ENCODE measurements at places on chromosomes 7 and 10.

- DNase-seq, result peak; percentile 7
These were observed 14.1 kb upstream of the AKR1B10 start for GRCh38 chr7:134513169-134513752.

DNA sequence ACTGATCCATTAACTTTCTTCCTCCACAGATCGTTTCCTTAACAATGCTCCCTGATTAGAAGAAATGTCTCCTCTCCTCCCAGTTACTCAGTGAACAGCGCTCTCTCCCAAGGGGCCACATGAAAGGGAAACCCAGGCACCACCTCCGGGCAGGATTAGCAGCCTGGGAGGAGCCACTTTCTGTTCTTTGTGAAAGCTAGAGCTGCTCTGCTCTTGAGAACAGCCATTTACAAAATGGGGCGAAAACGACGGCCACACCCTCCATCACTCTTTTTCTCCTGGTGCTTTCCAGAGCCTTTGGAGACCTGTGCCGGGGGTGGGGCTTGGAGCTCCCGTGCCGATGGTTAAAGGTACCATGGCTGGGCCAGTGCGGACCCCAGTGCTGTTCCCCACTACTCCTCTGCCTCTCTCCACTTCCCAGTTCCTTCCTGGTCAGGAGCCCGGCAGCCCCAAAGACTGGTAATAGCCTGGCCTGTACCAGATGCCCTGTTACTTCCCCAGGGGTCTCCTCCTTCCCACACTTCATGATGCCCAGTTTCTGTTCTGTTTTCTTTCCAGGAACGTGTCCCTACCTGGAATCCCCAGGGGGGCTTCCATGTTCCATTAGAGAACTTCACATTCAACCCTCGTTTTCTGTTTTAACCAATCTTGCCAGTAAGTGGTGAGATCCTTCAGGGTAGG lies 402.9 kb upstream of the GALNT17 start:
- peak; percentile 77 for DNase-seq

DNA sequence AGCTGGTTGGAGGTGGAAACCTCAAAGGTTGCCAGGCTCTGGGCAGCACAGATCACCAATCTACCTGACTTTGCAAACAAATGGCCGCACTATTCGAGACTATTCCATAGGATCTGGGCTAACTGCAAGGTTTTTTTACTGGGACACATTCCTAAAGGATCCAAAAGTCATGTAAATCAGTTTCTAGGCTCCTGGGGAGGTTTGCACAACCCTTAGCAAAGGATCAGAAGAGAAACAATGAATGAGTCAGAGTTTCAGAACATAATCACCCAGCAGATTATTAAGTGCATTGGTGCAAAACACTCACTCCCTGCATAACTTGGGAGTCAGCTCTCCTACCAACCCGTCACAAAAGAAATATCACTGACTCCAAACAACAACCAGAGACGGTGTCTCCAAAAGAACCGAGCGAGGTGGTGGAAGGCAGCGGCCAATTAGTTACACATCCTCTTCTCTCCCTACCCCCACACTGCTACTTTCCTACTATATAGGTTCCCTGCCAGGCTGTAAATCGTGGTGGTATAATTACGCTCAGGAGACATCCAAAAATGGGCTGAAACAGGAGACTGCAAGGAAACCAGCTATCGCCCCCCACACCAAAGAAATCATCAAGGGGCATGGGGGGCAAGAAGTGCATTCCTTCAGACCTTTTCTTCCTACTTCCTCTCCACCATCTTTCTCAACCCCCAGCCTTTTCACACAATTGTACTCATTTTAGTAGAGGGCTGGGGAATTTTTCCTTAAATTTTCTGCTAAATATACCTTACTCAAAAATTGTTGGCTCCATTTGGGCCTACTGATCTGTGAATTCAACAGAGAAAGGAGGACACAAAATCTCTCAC lies 3.2 kb downstream of the UBE2H start:
- no peak for DNase-seq

DNA sequence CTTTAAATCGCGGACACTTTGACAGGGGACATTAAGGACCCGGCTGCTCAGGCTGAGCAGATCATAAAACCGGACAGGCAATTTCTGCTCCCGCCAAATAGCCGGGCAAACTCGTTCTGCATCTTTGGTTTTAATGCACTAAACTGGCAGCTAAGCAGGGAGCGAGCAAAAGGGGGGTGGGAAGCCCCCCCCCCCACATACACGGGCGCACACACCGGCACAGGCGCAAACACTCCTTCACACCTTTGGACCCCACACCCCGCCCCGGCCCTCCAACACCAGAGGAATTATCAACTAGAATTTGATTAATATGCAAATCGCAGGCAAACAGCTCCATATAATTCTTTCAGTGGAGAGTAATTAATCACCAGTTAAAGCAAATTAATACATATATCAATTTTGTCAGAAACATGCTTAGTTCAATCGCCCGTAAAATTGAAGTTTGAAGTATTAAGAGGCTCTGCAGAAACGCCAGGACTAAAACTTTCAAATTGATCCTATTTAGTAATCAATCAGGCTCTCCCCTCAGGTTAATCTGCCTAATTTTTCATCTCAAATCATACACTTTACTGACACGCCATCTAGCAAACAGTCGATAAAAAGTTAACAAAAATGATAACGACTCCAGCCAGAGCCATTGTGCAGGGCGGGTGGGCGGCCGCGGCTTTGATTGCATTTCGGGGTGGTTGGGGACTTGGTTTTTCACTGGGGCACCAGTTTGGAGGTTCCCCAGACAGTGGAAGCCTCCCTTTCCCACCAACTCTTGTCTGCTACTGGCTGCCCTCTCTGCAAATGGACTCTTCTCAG lies 9.9 kb downstream of the LBX1 start:
- no peak for DNase-seq

- DNase-seq, result no peak
These were observed 699.9 kb downstream of the INHBA start for GRCh38 chr7:41002741-41003610.

DNA sequence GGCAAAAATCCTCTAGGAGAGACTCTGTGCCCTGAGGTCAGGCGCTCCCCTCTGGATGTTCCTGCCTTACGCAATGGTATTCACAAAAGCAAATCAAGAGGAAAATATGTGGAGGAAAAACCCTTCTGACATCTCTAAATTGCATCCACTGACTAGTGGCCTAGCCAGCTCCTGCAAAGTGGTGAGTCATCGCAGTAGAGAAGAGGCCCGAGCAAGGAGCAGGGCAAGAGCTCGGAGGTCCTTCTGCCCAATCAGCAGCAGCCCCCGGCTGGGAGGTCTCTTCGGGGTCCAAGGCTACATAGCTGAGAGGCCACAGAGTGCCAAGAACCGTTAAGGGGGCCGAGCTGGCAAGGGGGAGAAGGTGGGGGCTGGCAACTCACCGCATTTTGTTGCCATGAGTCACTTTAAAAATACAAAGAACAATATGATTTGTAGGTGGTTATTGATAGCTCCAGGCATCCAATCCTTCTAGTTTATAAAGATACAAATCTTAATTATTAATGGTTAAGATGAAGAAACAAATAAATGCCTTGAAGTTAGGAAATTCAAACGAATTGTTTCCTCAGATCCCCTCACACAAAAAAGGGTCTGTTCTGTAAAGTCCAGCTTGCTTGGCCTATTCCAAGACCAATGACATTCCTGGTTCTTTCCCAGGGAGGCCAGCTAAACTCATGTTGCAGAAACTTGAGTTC lies 161.6 kb downstream of the PKD1L1 start:
- DNase-seq, result no peak

DNA sequence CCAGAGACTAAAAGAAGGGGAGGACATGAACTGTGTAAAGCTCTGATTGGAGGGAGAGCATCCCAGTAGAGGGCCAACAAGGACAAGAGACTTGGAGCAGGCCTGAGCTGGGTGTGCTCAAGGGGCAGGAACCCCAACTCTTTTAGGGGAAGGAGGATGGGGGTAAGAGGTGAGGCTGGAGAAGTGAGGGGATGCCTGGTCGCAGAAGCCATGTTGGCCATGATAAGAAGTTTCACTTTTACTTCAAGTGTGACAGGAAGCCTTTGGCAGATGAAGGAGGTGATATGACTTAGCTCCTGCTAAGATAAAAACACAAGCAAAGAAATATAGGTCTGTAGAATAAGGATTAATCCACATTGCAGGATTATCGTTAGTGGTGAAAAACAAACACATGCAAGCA lies 208.3 kb downstream of the JAZF1 start:
- DNase-seq, result no peak

DNA sequence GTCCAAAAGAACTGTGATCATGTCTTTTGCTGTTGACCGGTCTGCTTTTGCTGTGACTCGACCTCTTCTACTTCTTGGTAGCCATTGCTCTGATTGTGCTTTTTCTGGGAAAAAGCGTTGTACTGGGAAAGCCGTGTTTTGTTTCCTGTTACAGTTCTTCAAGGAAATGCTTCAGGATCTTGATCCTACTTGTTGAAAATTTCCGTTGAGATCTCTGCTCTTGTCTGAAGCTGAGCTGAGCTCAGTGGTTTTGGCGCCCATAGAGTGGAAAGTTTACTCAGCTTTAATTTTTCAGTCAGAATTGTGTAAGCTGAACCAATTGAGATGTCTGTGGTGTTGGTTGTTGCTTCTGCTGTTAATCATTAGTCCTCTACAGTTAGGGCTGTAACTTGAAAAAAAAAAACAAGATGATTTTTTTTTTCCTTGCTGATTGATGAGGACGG lies 302.2 kb downstream of the CCDC3 start:
- no peak for DNase-seq

DNA sequence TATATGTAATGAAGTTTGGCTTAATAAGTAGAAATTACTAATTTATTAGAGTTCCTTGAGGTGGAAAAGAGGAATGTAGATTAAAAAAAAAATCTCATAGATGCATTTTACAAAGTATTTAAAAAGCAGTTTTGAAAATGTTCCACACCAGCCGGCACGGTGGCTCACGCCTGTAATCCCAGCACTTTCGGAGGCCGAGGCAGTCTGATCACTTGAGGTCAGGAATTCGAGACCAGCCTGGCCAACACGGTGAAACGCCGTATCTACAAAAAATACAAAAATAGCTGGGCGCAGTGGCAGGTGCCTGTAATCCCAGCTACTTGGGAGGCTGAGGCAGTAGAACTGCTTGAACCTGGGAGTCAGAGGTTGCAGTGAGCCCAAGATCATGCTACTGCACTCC lies 3.2 kb upstream of the CHRM2 start:
- no peak for DNase-seq

- DNase-seq, result no peak
These were observed 30.5 kb downstream of the RGS10 start for GRCh38 chr10:119511828-119512515.

DNA sequence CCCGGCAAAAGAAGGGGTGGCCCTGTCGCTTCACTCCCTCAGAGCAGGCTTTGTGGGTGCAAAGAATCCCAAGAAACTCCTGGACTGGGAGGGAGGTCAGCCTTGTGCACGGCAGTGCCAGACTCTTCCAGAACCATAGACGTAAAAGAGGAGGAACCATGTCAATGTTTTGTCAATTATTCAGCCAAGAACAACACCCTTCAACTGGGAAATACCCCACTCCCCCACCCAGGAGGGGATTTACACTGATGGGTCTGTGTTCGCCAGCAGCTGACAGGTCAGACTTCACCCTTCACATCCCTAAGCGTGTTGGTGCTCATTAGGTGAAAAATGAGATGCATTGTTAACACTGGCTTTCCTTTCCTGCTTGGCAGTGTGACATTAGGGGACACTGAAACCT lies 116.8 kb upstream of the BMPER start:
- DNase-seq, result no peak

DNA sequence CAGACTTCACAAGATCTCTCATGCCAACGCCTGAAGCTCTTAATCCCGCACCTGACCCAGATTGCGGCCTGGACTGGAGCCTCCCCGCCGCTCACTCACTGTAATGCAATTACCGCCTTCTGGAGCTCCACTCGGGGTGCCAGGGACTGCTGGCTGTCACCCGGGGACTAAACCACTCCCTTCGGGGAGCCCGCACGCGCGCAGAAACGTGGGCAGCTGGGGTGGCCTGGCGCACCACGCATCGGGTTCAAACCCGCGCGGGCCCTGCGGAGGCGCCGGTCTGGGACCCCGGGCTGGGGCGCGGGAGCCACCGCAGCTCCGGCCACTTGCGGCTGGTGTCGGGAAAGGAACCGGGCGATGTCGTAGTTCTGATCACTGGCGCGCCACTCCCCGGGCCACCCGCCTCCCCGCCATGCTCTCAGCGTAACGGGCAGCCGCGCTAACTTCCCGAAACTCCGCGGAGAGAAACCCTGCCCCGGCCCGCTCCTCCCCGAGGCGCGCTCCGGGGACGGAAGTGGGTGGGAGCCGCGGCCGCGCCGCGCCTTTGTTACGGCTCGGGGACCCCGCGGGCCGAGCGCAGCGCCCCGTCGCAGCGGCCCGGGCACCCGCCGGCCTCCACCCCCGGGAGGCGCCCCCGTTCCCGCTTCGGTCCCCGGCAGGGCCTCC lies 100.3 kb upstream of the SVIL start:
- DNase-seq, result no peak

GRCh38 chr10:62048919-62049623 lies 147.6 kb downstream of the ARID5B start:
- no peak for DNase-seq

DNA sequence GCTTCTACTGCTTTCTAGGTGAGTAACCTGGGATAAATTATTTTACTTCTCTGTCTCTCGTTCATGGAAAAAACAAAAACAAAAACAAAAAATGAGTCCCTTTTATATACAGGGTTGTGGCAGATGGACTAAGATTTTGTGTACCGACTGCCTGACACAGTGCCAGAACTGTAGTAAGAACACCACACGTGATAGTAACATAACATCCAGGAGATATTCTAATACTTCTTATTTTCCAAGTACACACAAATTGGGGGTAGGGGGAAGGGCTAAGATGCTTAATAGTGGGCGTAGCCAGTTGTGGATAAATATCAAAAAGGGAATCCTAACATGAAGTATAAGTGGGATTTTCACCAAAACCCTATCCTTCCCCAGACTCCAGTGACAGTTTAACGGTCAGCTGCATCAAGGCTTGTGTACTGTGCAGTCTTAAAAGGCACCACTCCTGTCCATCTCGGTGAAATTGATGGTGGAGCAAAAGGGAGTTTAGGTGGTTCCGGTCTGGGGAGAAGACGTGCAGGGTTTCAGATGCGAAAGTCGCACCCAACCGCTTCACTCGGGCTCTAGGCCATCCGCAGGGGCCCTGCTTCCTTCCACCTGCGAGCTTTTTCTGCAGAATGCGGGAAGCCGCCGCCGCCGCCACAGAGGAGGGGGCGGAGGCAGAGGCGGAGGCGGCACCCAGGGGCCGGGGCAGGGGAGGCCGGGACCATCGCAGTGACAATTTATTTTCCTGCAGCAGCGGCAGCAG lies at the start of gene STAMBPL1:
TSS of gene STAMBPL1 (plus strand) at position 712 of the 748 bp plus-strand sequence. CDS start 21,464 bp downstream, outside the sequence.
- DNase-seq, result no peak

Measured in DMS79 (cell line).